Activated B cell treated with CpG ODN at 0.5 μM for 24 hours (primary cell): ENCODE measurements at places on chromosomes 1 and 21. TPM values are rescaled to one million over a fixed set of nuclear protein-coding genes. Genes with fewer than 3 reads are reported as not detected.

The TRIM67 gene
- not detected in 2 replicates for total RNA-seq

The FCGR3A gene
- 0.24 and 0.47 TPM in 2 replicates for total RNA-seq

The ZNF593OS gene
- not detected in 2 replicates for total RNA-seq

The ASCL5 gene
- not detected in 2 replicates for total RNA-seq

The KDF1 gene
- total RNA-seq = 0.59 and 0.75 TPM in 2 replicates

- DNase-seq = no peak
These were observed 402 bp downstream of the C21orf58 start for GRCh38 chr21:46323227-46323709.

- no peak for DNase-seq
These were observed 771 bp downstream of the PACC1 start for GRCh38 chr1:212413902-212414327.

- no peak for DNase-seq
These were observed 56.8 kb upstream of the LYST start for GRCh38 chr1:235923466-235924021.

DNA sequence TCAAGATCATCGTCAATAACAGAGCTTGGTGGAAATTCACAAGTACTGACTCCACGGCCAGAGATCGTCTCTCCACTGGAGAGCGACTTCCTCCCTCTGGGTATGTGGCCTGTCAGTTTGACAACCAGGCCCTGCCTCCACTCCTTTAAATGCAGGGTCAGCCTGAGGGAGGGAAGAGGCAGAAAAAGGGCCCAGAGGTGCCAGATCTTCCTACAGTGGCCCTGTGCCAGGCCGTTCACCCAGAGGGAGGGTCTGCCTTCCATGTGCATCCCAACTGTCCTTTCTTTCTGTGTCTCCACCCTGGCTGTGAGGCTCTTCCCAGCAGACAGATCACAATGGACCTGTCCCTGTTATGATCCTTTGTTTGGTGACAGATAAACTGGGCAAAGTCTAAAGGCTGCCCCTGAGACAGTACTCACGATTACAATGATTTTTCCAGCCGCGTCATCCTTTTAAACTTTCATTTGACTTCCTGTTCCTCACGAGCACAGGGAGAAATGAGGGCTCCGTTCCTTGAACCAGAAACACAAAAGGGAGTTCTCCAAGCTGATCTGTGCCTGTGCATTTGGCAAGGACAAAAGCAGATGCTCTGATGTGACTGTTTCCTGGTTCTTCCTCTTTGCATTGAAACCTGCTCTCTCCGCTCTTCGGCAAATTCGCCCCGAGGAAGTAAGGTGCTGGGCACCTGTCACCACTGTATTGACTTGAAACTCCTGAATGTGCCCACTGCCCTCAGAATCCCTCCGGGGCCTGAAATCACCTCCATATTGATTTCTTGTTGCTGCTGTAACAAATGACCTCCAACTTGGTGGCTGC lies 126.7 kb downstream of the PGBD5 start:
- no peak for DNase-seq

- no peak for DNase-seq
These were observed 14.9 kb downstream of the ETS2 start for GRCh38 chr21:38820471-38821239.

GRCh38 chr1:207672522-207673130 lies 27.7 kb downstream of the CR1L start:
- DNase-seq = no peak

- no peak for DNase-seq
These were observed 31.7 kb upstream of the MAN1A2 start for GRCh38 chr1:117335376-117336086.
